ENCODE measurements at places on chromosomes 7 and 10. TPM values are rescaled to one million over a fixed set of nuclear protein-coding genes. Genes with fewer than 3 reads are reported as not detected.

DNA sequence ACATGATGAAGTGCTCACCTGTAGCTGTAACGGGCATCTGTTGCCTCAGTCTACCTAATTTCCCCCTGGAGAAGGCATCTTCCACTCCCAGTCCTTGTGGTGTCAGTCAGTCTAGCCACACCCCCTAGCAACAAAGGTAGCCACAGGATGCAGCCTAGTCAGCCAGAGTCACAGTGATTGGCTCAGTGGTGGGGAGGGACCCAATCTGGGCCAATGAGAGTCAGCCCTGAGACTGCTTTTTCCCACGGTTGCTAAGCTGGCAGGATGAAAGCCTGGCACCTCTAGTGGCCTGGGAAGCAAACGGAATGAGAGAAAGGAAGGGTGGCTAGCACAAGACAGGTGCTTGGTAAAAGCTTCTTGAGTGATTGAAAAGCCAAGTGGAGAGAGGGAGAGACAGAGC lies 118.6 kb downstream of the SH3PXD2A start:
- no peak for DNase-seq

IFIT5 gene
- 15.9 TPM for polyA plus RNA-seq

OR2A12 gene
- 0.04 TPM for polyA plus RNA-seq

DNA sequence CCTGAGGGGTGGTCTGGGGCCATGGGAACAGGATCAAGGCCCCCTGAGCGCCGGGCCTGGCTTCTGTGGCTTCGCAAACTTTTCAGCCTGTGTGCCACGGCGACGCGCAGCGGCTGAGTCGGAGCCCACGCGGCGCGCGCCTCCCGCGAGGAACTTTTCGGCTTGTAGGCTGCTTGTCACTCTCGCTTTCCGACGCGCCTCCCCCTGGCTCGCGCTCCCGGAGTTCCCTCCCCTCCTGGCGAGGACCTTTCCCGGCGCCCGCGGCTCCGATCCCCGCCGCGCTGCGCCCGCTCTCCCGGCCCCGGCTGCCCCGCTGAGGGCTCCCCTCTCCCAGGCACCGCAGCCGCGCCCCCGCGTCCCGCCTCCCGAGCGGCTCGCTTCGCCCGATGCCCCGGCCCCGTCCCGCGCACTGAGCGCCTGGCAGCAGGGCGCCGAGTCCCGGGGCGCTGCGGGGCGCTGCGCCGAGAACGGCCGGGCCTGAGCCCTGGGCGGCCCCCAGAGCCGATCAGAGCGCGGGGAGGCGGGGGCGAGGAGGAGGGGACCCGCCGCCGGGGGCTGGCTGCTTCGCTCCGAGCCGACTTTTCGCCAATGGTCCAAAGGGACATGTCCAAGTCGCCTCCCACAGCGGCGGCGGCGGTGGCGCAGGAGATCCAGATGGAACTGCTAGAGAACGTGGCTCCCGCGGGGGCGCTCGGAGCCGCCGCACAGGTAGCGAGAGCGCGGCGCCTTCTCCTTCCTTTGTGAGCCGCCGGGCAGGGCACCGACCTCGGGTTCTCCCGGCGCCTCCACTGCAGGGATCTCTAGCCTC lies at the start of gene CACNB2:
CACNB2 (plus strand) TSS at position 276 of the 808 bp plus-strand sequence.
- peak; percentile 84 for DNase-seq
